ENCODE measurements at places on chromosomes 4 and X. TPM values are rescaled to one million over a fixed set of nuclear protein-coding genes. Genes with fewer than 3 reads are reported as not detected.

Gene UXT
- 120 TPM for total RNA-seq

Gene GASK1B
- total RNA-seq: 9.8 TPM

Gene PHEX
- total RNA-seq: 0.05 TPM

Gene SPATA4
- total RNA-seq: 0.29 TPM

- no peak overlapping the region for H3K4me3 ChIP-seq
- no peaks in the 10 kb centered on the region for H3K4me1 ChIP-seq
- H3K27me3 ChIP-seq: no peaks in the 10 kb centered on the region
- H3K36me3 ChIP-seq: no peaks in the 10 kb centered on the region
- DNase-seq: no peak
Measured at GRCh38 chrX:100494646-100495370, 84.7 kb upstream of the PCDH19 start.

GRCh38 chrX:69564665-69565064 lies 51.2 kb upstream of the EDA start:
- DNase-seq: no peak
- H3K27me3 ChIP-seq: peaks cover 2% of the 10 kb centered on the region
- no peak overlapping the region for H3K27ac ChIP-seq
- no peaks in the 10 kb centered on the region for H3K36me3 ChIP-seq
